ENCODE measurements at places on chromosomes 12 and 14.

- no peak for DNase-seq
Observed at GRCh38 chr12:52857500-52857899, 8.7 kb upstream of the KRT78 start.

- DNase-seq = no peak
Observed at GRCh38 chr12:108093209-108093608, 35.9 kb upstream of the WSCD2 start.

- no peak for DNase-seq
Observed at GRCh38 chr14:72583316-72584272, 310.3 kb downstream of the DPF3 start.

DNA sequence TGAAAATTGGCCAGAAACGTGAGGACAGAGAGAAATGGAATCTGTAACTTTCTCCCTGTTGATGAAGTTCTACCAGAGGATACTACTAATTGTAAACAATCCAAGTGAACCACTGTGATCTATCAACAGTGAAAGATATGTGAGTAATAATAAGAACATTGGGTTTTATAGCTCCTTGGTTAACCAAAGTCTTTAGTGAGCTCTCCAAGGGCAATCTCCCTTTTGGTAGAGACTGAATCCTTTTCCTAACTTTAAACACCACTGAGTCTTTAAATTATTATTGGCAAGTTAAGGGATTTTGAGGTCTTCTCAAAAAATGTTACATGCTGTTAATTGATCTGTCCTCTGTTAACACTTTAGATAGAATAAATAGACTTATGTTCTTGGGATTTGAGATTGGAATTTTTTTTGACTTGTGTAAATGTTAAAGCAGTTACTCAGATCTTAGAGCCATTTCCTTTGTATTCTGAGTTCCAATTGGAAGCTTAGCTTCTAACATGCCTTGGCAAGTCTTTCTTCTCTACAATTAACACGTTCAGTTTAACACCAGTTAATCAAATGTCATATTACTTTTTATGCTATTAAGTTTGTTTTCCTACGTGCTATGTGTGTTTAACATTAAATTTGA, 338.2 kb upstream of the DDHD1 start:
- DNase-seq = no peak

GRCh38 chr12:24363177-24363754, 413.8 kb upstream of the SOX5 start:
- no peak for DNase-seq

GRCh38 chr12:48104531-48104930, 1.3 kb downstream of the SENP1 start:
- no peak for DNase-seq

Data from left colon (tissue), 2 donors.